ENCODE measurements at places on chromosomes 3 and 15.

DNA sequence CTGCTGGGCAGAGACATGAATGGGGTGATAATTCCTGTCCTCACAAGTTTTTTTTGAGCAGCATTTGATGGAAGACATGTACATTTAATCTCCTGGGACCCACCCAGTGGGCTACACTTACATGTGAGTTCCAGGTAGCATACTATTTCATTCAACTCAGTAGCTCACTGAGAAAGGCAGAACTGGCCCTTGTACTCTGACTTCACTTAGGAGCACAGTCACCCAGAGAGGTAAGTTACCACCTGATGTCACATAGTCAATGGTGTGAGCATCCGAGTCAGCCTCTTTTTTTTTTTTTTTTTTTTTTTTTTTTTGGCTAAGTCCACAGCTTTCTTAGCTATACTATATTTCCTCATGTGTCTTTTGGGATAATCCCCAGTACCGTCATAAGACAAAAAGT lies 32.7 kb upstream of the MCTP2 start:
- no peak for DNase-seq

DNA sequence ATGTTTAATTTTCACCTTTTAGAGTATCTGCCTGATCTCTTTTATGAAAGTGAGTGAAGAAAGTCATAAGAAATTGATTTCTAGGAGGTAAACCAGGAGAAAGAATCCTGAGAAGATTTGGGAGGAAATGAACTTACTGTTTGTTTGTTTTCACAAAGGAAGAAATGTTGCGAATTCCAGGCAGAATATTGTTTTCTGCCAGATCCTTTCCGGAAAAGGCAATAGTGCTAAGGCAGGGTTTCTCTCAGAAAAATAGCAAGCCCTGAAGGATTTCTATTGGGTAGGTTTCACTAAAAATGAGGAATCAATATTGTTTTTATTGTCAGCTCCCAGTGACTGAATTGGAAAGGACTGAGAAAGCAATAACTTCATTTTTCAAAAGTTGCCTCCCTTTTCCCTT lies 85.7 kb upstream of the TGFBR2 start:
- no peak for DNase-seq

DNA sequence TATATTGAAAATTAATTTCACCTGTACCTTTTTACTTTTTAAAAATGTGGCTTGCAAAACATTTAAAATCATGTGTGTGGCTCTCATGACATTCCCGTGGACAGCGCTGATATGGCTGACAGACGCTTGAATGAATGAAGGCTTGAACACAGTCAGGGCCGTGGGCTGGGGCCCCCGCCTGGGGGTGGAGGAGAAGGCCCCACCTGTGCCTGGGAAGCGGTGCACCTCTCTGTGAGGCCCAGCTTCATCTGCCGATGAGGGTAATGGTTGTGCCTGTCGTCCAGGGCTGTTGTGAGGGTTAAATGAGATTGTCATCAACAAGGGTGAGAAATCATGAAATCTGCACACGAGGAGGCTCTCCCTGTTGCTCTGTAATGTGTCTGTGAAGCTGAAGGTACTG lies 85.9 kb upstream of the PRR23E start:
- no peak for DNase-seq

GRCh38 chr15:77083381-77084160 lies 12.7 kb upstream of the TSPAN3 start:
- DNase-seq = peak; percentile 50

GRCh38 chr3:125462722-125463299 lies 57.2 kb downstream of the SNX4 start:
- no peak for DNase-seq

GRCh38 chr3:58285334-58285733 lies 20.7 kb upstream of the RPP14 start:
- no peak for DNase-seq

- DNase-seq = no peak
Measured at GRCh38 chr3:106263011-106263410, 394.2 kb upstream of the CBLB start.

DNA sequence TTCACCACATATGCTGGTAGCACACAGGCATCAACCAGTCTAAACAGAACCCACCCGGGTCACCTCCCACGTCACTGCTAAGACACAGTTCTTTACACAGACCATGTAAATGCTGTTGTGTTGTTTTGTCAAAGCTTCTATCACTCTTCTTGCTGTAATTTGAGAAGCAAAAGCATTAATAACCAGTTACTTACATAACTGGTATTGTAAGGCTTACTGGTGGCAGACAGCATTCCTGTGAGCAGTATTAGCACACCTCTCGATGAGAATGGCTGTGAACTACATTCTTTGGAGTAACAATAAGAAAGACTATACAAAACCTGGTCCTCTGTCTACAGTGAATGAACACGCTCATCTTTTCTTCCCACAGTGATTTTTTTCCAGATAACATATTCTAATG lies 479.2 kb downstream of the LPP start:
- DNase-seq = no peak

DNA sequence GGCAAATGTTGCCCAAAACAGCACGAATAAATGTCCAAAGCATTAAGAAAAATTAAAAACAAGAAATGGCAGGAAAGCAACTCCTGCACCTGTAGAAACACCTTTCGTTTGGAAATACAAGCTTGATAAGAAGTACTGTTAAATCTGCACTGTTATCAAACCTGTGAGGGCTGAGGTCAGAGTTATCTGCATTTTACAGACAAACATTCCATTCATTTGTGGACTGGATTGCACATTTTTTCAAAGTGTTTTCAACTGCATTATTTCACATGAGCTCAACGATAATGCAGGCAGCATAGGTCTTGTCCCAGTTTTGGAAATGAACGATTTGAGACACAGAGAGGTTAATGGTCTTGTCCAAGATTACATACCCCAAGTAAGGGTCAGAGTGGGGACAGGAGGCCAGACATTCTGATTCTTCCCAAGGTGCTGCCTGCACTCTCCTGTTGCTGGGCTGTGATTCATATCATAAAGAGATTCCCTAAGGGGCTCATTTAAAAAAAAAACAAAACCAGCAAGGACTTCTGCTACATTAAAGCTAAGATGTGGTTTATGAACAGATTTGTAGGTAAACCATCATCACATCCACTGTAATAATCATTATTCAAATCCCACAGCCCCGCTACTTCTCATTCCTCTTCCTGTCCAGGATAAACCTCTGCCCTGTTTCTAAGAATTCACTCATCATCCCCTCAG lies 13.0 kb downstream of the GUCA1C start:
- no peak for DNase-seq

DNA sequence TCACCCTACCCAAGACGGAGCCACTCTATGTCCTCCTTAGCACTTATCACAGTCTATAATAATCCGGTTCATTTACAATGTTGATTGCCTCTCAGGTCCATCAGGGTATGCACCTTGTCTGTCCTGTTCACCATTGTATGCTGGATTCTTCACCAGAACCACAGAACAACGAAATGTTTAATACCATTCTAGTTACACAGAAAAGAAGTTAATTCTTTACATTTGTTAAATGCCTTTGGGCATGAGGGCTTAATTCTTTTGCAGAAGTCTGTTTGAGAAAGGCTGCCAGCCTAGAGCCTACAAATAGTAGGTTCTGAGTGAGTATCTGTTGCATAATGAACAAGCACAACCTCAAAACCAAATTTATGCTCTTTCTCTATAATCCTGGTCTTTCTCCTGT lies 22.6 kb downstream of the TTC23 start:
- DNase-seq = no peak

DNA sequence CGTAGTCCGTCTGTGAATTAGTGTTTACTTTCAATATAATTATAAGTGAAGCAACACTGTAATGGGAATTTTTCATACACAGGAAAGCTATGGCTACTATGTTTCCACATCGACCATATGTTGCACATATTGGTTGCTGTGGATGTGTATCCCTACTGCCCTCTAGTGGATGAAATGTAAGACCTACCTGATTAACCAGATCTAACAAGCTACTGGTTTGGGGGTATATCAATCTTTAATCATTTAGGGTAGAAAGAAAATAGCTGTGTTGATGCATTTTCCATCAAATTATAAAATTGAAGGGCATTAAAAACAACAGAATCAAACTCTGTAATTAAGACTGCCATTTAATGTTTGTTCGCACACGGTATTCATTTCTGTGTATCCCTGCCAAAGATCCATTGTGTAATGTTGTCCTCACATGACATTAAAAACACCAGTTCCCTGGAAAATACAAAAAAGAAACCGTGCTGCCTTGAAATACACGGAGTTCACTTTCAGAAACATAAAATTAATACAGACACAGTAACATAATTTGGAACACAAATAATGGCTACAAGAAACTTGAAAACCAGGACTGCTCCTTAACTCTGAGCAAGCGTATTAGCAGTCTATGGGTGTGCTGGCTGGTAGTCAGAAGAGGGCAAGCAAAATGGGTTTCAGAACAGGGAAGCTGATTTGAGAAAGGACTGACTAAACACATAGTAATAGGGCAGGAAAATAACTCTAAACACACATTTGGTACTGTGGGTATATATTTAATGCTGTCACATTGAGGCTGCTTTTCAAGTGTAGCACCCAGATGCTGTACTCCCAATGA lies 125.1 kb downstream of the TIGIT start:
- no peak for DNase-seq

DNA sequence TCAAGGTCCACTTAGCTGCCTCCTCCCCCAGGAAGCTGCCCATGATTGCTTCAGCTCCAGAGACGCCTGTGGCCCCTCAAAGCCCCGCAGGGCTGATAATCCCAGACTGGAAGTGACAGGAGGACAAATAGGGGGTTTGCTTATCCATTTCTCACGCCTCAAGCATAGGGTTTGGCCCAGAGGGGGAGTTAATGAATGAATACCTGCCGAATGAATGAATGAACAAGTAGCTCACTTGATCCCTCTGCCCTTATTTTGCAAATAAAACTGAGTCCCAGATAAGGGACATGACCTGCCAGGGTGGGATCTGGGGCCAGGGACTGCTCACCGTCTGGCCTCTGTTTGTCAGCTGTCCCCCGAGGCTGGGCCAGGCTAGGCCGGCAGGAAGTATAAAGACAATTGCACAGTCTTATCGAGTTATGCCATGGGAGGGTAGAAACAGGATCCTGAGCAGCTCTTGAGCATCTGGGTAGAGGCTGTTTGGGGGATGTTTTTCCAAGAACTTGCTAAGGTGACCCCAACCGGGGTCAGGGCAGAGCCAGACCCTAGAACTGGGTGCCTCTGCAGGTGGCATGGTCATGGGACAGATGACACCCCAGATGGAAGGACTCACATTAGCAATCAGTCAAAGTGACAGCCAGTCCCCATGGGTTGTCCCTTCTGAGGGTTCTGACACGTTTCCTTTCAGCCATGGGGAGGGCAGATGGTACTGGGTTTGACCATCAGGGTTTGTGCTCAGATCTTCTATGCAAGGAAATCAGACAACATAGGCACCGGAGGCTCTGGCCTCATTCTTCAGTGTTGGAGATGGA lies 45.0 kb downstream of the IQSEC1 start:
- no peak for DNase-seq

GRCh38 chr15:60179786-60180391 lies 175.8 kb downstream of the FOXB1 start:
- peak; percentile 10 for DNase-seq

- no peak for DNase-seq
Measured at GRCh38 chr15:27828746-27829145, 270.4 kb downstream of the OCA2 start.

GRCh38 chr15:62390791-62391640 lies 225.9 kb upstream of the C2CD4B start:
- DNase-seq = peak; percentile 32

DNA sequence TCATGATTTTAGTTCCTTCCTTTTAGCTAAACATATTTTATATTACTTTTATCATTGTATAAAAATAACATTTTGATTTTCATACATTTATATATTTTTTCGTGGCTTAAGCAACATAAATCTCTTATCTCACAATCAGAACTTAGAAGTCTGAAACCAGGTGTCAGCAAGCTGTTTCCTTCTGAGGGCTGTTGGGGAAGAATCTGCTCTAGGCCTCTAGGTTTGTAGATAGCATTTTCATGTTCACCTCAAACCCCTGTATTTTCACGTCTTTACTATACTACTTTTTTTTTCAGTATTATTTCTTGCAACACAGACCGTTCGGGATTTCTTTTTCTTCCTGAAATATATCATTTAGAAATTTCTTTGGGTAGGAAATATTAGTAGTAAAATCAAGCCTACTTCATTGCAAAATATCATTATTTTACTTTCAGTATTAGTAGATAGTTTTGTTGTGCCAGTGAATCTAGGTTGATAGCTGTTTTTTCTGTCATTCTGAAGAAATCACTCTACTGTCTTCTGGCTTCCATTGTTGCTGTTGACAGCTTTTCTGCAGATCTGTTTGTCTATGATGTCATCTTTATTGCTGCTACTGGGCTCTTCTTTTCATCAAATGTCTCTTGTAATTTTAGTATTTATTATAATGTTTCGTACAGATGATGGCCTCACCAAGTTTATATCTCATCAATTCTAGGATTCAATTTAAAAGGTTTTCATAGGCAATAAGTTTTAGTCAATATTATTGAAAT lies 756.3 kb downstream of the VGLL3 start:
- DNase-seq = no peak

DNA sequence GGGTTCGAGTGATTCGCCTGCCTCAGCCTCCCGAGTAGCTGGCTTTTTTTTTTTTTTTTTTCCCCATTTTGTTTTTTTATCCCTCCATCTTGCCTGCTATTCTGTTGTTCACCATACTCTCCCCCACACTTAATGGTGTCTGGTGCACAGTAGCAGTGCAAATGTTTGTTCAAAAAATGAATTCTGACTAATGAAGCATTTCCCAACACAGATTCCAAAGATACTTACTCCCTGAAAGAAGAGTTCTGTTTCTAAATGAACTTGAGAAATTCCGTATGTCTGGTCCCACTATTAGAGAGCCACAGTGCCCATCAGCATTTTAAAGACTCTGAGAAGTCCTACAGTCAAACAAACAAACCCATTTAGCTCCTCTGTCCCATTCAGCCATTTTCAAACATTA lies 9.5 kb downstream of the EDEM1 start:
- DNase-seq = no peak

DNA sequence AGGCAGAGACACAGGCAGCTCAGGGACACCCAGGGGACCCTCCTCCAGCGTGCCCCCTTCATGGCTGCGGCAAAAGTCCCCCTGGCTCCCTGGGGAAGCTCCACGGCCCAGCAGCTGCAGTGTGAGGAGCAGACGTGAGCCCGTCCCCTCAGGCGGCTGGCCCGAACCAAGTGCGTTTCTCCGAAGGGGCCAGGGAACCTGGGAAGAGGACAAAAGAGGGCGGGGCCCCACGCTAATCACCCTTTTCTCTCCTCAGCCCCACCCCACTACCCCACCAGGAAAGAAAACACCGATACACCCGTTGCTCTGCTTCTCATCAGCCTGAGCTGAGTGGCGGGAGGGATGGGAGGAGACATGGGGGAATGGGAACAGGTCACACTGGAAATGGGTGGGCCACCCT lies at the start of gene MUC4:
MUC4 (minus strand) TSS at position 174 of the 400 bp plus-strand sequence; CDS start at position 62, 112 bp downstream.
- no peak for DNase-seq

- peak; percentile 20 for DNase-seq
Measured at GRCh38 chr3:57803647-57804081, 47.6 kb downstream of the SLMAP start.

GRCh38 chr3:27880969-27881892 lies 159.1 kb upstream of the EOMES start:
- DNase-seq = no peak

- DNase-seq = no peak
Measured at GRCh38 chr3:31064021-31064420, 169.6 kb upstream of the GADL1 start.
